ENCODE measurements at places on chromosomes 7 and 10.

DNA sequence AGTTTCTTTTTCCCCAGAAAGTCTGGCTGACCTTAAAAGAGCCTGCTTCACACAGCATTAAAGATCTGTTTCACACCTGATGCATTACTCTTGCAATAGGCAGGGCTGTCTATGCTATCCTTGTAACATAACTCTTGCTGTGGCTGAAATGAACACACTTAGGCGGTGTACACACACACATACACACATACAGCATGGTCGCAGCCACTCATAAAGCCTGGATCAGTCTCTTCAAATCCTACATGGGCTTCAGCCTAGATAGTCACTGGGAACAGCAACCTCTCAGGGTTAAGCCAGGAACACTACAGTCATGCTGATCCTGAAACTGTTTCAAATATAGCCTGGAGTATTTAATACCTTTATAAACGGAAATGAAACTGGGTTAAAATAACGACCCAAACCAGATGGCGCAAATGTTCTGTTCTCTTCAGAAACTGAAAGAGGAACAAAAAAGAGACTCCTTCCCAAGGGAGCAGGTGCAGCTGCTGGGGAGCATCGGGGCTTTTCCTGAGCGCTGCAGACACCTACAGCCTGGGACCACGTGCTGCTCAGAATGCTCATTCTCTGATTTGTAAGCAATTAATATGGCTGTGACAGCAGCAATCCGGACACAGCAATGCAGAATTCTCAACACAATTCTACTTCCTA, 61.0 kb upstream of the SFMBT2 start:
- no peak for DNase-seq

GRCh38 chr7:142516038-142516501, 233.2 kb upstream of the PRSS1 start:
- DNase-seq: peak; percentile 62

- no peak for DNase-seq
Measured at GRCh38 chr10:30476511-30477155, 42.6 kb downstream of the MAP3K8 start.

DNA sequence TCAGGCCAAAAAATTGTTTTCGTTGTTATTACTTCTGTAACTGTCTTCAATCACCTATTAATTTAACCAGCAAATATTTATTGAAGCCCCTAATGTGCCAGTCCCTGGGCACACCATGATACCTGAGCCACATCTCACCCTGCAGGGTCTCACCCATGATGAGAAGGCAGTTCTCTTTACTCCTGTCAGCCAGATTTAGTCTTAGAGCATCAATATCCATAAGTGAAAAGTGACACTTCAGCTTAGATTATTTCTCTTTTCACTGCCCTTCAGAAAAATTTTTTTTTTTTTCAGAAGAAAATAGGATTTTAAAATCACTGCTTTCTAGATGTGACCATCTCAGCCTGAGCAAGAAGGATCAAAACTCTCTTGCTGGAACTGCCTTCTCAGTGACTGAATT, 258.6 kb upstream of the NFE2L3 start:
- DNase-seq: no peak

DNA sequence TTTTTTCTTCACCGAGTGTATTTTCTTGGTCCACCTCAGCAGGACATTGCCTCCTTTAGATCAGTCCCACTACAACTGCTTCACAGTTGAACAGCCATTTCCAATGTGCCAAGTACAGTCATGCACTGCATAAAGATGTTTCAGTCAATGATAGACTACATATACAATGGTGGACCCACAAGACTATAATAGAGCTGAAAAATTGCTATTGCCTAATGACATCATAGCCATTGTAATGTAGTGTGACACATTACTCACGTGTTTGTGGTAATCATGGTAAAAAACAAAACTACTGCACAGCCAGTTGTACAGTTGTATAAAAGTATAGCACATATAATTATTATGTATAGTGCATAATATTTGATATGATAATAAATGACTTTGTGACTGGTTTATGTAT, 113.8 kb upstream of the HPS1 start:
- DNase-seq: no peak

DNA sequence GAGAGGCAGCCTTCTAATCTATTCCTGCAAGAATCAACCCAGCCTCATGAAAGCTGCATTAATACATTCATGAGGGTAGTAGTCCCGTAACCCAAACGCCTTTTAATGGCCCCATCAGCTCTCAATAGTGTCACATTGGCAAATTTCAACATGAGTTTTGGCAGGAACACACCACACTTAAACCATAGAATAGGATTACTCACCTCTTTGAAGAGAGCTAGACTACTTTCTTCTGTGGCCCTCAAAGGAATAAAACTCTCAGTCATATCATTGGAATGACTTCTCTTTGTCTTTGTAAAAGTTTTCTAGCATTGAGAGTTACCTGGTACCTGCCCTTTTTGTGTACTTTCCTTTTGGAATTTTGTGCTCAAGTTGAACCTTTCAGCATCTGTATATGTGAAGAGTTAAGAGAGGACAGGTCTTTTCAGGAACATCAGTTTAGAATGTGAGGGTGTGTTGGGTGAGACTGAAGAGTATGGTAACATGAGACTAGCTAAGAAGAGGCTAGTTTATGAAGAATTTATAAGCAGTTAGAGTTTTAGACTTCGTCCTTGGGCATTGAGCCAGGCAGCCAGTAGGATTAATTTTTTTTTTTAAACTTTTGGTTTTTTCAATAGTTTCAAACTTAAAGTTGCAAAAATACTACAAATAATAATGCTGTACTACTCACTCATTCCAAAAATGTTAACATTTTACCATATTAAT, 92.6 kb downstream of the MLLT10 start:
- no peak for DNase-seq

GRCh38 chr10:92074126-92074887, 150.7 kb downstream of the BTAF1 start:
- DNase-seq: no peak

DNA sequence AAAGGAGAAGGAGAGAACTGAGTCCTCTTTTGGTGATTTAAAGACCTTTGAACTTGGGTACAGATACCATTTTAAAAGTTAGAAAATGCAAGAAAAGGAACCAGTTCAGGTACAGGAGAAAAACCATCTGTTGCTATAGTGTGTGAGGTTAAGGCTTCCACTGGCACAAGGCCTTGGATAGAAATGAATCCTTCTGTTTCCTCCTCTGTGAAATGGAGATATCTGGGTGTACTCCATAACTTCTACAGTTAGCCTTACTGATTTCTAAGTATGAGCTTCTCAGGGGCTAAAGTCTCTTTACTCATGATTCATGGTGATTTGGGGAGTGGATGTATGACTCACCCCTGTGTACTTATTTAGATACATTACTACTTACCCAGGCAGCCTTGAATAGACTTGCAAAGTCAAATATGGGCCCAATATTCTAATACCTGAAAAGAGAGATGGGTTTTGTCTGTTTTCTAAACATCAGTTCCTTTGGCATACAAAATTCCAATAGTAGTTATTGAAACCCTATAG, 117.2 kb upstream of the ADO start:
- DNase-seq: no peak

GRCh38 chr7:92695308-92696261, 105.4 kb upstream of the FAM133B start:
- peak; percentile 75 for DNase-seq

- DNase-seq: peak; percentile 6
Measured at GRCh38 chr7:123916240-123916724, 8.8 kb upstream of the SPAM1 start.

- no peak for DNase-seq
Measured at GRCh38 chr10:119281581-119282071, 74.3 kb downstream of the GRK5 start.

GRCh38 chr7:24907311-24907886, 72.6 kb downstream of the OSBPL3 start:
- no peak for DNase-seq

GRCh38 chr7:27203964-27204594, 4.2 kb upstream of the HOXA13 start:
- DNase-seq: no peak

DNA sequence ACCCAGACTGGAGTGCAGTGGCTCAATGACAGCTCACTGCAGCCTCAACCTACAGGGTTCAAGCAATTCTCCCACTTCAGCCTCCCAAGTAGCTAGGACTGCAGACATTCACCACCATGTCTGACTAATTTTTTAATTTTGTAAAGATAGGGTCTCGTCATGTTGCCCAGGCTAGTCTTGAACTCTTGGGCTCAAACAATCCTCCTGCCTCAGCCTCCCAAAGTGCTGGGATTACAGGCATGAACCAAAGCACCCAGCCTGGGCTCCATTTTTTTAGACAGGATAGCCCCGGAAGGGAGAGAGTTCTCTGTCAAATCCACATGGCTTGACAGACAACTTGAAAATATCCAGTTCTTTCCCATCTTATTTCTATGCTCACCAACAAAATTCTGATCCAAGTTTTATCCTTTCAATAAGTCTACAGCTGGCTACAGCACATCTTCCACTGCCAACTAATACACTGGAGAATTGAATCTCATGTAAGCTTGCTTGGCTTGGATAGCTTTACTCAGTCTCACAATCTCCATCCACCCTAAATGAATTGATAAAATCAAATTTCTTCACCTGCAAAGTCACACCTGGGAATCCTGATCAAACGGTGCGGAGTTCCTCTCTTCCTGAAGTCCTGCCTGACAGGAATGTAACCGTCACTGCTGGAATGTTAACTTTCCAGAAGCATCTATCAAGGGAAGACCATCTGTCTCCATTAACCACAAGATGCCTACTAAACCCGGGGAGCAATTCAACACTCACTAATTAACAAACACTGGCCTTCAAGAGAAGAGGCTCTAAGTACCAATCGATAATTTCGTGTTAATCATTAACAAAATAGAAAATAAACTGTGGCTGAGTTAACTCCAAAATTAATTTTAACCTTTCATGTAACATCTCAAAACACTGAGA, 239.7 kb upstream of the MKLN1 start:
- DNase-seq: no peak

GRCh38 chr10:92574548-92575261, 812 bp upstream of the IDE start:
- no peak for DNase-seq

DNA sequence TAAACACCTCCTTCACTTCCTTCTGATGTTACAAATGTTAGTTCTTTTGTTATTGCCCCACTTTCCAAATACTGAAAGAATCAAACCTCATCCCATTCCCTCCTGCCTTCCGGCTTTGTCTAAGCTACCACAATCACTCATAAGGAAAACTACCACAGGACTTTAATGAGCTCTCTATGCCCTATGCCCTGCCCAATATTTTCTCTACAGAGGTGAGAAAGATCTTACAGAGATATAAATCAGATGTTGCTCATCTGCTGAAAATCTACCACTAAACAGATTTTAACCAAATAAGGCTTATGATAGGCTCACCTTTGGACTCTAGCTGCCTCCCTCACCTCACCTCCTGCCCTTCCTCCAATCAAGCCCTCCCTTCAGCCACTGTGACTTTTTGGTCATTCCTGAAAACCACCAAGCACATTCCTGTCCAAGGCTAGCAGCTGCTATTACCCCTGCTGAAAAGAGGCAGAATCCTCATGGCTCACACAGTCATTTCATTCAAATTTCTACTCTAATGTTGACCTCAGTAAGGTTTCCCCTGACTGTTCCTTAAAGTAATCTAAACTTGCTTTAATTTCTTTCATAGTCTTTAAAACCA, 7.7 kb downstream of the ZNF33B start:
- DNase-seq: no peak

DNA sequence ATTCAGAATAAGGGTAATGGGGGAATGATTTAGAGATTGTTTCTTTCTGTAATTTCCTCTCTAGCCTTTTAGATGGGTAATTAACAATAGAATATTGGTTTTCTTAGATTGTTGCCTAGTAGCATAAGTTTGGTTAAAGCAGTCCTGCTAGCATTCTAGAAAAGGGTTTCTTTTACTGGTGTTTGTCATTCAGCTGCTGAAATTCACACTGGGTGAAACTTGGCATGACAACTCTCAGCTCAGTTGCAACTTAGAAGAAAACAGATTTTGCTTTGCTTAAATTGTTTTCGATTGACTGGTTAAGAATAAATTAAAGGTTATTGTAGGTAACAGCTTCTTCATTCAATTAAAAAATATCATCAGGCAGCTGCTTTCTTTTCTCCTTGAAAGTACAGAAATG, 25.1 kb upstream of the PDK4 start:
- no peak for DNase-seq

GRCh38 chr7:123823898-123824753, 20.8 kb upstream of the HYAL4 start:
- no peak for DNase-seq

- no peak for DNase-seq
Measured at GRCh38 chr10:129953119-129954051, 10.7 kb downstream of the EBF3 start.

DNA sequence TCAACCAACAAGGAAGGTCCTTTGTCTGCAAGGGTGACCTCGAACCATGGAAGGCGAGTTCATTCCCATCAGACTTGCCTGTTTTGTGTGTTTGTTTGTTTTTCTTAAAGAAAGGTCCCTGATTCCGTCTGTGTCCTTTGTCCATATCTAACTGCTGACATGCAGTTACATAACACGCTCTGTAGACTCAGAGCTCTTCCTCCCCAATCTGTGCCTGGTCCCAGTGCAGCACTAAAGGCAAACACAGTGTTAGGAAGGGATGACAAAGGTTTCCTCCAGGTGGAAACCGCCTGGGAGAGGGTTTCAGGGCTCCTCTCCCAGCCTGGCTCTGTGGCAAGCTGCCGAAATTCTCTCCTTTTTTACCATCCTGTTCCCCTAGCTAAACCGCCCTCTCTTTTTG, 13.4 kb downstream of the JCAD start:
- no peak for DNase-seq

DNA sequence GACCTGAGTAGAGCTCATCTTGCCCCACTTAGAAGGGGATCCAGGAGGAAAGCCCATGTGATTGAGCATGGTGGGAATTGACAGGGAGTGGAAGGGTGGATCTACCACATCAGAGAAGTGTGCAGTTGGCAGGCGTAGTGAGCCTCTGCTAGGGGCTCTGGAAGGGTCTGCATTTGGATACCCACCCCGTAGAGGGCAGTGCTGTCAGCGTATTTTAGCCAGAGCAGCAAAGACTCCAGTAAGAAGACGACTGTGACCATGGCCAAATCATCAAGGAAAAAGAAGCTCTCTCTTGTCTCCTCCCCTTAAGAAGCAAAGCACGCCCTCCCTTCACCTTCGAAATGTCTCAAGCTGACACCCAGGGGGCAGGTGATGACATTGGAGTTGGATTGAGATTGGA, 68.8 kb upstream of the INHBA start:
- DNase-seq: no peak

DNA sequence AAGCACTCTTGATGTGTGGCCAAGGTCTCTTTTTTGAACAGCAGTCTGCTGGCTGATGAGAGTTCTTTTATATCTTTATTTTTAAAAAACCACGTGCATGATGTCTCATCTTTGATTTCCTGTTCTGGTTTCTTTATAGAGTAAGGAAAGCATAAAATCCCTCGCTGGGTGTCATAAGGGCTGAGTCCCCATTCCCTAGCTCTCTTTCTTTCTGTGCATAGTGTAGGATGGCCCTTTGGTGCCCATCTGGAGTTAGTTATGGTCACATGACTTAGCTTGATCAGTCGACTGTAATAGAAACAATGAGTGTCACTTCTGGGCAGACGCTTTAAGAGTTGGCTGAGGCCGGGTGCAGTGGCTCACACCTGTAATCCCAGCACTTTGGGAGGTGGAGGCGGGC, 38.5 kb downstream of the GHRHR start:
- no peak for DNase-seq
